ENCODE measurements at places on chromosomes 7 and 10.

GRCh38 chr10:30990971-30991646 is 40.6 kb downstream of the ZNF438 start:
- no peak for DNase-seq

DNA sequence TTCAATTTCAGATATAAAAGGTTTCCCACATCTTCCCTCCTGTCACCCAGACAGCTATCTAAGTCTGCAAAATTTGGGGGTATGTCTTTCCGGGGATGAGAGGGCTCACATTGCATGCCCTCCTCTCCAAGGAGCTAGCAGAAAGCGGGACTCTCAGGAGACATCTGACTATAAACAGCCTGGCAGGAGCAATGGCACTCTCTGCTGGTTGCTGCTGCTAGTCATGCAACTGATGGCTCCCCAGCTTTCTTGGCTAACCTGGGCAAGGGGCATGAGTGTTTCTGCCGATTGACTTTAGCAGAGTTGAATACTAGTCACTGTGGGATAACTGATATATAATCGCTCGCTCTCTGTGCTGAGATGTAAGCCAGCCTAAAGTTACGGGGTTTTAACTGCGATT is 12.0 kb downstream of the TBX20 start:
- DNase-seq, result no peak

- DNase-seq, result no peak
These were observed 86.4 kb upstream of the RNF148 start for GRCh38 chr7:122789156-122789555.

DNA sequence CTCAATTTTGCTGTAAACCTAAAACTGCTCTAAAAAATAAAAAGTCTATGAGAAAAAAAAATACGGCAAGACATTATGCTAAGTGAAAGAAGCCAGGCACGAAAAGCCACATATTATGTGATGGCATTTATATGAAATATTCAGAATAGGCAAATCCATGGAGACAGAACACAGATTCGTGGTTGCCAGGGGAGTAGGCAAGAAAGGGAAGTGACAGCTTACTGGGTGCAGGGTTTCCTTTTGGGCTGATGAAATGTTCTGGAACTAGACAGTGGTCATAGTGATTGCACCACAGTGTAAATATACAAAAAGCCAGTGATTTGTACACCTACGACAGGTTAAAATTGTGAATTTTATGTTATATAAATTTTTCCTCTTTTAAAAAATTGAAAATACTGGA is 41.3 kb upstream of the GLI3 start:
- no peak for DNase-seq

DNA sequence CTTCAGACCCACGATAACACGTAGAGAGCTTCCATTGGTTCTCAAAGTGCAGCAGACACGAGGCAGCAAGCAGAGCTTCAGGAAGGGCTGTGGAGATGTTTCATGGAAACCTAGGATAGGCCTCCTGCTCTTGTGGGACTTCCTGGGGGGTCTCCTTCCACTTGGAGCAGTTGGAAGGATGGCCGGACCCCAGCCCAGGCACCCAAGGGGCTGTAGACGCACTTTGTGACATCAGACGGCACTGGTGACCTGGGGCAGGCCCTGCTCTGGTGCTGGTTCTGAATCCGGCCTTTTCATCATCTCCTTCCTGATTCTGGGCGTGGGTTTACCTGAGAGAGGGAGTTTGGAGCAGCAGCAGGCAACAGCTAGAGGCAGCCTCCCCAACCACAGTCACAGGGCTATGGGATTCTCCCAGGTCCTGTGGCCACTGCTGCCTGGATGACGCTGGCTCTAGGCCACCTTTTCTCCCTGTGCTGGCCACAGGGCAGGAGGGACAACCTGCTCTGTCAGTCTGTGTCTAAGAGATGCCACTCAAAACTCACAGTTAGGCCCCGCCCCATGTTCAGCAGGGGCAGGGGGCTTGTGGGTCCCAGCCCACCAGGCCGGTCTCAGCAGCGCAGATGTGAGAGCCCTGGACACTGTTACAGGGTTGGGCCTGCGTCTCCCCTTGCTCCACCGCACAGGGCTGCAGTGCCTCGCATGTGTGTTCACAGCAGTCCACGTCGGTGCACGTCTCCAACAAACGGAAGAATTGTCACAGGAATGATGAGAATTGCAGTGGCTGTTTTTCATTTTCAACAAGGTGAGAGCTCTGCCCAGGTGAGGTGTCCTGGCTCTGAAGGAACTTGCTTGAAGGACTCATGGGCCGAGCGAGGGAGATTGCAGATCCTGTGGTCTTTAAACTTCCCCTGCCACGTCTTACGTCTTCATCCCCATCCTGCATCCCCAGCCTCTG is 569.3 kb downstream of the TCERG1L start:
- DNase-seq, result no peak

GRCh38 chr7:4707217-4707741 is 25.2 kb downstream of the FOXK1 start:
- no peak for DNase-seq

GRCh38 chr10:86646532-86646931 is 7.8 kb upstream of the OPN4 start:
- no peak for DNase-seq

DNA sequence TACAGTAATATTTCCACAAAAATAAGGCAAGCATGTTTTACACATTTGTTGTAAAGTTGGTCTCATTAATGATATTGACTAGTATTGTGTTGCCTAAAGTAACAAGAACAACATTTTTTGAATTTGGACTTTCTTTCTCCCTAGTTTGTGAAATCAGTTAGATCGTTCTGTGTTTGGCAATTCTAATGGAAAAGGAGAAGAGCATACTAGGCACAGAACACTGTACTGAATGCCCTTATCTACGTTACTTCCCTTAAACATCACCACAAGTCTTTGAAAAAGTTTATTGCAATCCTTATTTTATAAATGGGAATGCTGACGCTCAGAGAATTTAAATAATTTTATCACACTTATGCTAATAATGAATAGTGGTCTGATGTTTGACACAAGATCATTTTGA is 372.2 kb downstream of the EXOC4 start:
- DNase-seq, result no peak

GRCh38 chr7:136139417-136139816 is 162.3 kb upstream of the MTPN start:
- no peak for DNase-seq

- DNase-seq, result no peak
These were observed 7.4 kb downstream of the TAS2R41 start for GRCh38 chr7:143485094-143485493.

- no peak for DNase-seq
These were observed 71.2 kb upstream of the ARID5B start for GRCh38 chr10:61830072-61830845.

- no peak for DNase-seq
These were observed 22.2 kb upstream of the CCL24 start for GRCh38 chr7:75835688-75836285.

GRCh38 chr10:31822150-31822549 is 106.5 kb downstream of the ARHGAP12 start:
- no peak for DNase-seq

- DNase-seq, result no peak
These were observed 196.7 kb downstream of the SDK1 start for GRCh38 chr7:3497796-3498195.

DNA sequence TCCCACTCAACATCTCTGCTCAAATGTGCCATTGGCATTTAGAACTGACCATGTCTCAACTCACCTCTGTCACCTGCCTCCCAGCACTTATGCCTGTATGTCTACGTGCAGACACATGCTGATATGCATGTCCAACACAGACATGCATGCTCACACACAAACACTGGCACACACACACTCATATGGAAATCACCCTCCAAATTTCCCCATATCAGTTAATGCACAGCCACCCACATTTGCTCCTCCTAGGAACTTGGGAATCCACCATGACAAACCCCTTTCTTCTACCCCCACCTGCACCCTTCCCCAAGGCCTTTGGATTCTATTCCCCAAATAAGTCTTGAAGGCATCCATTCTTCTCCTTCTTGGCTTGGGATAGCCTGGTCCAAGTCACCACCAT is 4.4 kb downstream of the FAM170B start:
- DNase-seq, result no peak

GRCh38 chr7:122887198-122887597 is 938 bp upstream of the CADPS2 start:
- DNase-seq, result peak; percentile 91

- DNase-seq, result no peak
These were observed 63.5 kb downstream of the HIPK2 start for GRCh38 chr7:139714163-139714901.

DNA sequence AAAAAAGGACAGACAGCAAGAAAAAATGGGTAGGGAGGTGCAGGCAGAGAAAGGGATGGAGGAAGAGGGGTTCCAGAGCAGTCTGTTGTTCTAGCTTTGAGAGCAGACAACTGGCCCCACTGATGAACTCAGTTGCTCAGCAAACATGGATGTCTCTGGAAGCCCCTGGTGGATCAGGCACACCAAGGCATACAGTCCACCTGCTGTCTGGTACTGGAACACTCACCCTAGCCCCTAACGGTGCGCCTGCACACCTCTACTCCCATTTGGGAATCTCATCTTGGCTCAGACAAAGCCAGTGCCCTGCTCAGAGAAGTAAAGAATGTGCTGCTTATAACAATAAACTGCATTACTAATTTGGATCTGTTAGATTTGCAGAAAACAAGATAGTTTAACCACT is 7.7 kb downstream of the MACROH2A2 start:
- no peak for DNase-seq

DNA sequence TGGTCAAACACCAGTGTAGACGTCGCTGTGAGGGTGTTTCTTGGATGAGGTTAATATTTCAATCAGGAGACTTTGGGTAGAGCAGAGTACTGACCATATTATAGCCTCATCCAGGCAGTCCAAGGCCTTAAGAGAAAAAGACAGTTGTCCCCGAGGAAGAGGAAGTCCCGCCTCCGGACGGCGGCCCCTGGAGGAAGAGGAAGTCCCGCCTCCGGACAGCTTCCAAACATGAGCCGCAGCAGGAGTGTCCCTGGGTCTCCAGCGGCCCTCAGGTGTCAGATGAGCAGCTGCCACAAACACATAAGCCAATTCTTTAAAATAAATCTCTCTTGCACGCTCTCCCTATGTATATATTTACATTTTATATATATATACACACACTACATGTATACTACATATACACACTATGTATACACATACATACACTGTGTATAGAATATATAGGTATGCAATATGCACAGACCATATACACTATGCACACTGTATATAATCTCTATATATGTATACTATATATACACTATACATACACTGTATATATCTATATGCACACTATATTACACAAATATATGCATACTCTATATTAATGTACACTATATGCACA is 37.5 kb downstream of the PWWP2B start:
- DNase-seq, result no peak

DNA sequence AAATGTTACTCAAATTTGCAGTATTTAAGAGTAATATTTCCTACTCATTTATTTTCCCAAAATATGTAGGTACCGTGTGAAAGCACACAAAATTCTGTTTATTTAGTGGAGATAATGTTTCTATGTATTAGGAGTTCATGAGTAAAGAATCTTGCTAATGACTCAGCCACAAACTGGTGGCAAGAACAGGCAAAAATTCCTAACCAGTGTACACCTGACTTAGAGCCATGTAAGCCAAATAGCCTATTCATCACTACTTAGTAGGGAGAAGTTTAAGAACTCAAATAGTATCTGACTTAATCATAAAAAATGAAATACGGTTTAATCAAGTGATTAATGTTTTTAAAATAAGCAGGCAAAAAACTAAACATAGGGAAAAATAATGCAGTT is 169.0 kb downstream of the SRPK2 start:
- DNase-seq, result peak; percentile 74

DNA sequence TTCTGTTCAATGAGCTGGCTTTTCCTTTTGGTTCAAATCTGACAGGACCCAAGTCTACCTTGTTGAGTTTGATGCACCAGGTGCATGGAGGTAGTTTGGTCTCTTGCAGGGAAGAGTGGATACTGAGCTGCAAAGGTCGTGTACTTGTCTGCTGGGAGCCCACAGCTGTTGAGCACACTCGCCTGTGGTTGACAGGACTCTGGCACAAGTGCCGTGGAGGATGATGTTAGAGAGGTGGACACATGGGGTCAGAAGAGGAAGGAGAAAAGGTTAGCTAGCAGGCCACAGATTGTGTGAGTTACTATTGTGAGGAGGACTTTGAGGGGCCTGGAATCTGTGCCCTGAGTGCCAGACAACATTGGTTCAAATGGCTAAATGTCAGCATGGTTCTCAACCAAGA is 197.3 kb downstream of the CREB5 start:
- no peak for DNase-seq

DNA sequence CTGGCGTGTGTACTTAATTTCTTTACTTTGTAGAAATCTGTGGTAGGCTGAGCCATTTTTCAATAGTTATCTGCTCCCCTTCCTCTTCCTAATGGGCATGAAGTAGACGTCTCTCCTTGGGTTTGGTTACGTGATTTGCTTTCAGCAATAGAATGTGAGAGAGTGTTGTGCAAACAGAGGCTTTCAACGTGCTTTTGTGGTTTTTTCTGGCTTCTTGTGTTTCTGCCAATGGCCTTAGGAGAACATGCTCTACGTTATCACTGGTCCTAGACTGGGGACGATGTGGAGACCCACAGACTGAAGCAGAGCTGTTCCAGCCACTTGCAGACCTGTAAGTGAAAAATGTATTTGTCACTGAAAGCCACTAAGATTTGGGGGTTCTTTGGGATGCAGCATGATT is 107.2 kb upstream of the NPTX2 start:
- no peak for DNase-seq

DNA sequence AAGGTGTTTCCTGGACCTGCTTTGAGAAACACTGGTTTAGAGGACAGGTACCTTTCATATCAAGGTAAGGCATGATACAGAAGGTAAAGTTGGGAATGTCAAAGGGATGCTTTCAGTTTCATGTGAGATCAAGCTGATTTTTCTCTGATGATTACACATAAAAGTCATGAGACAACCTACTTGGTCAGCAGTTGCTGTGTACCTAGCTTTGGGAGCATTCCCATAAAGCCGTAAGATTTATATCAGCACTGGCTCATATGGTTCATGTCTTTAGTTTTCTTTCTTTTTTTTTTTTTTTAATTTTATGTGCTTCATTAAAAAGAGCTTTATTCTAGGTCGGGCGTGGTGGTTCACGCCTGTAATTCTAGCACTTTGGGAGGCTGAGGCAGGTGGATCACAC is 265.3 kb upstream of the LRGUK start:
- DNase-seq, result no peak

GRCh38 chr10:47325303-47326291 is 3.3 kb downstream of the GDF2 start:
- DNase-seq, result no peak

- no peak for DNase-seq
These were observed 63.0 kb downstream of the HOXA1 start for GRCh38 chr7:27032839-27033238.

DNA sequence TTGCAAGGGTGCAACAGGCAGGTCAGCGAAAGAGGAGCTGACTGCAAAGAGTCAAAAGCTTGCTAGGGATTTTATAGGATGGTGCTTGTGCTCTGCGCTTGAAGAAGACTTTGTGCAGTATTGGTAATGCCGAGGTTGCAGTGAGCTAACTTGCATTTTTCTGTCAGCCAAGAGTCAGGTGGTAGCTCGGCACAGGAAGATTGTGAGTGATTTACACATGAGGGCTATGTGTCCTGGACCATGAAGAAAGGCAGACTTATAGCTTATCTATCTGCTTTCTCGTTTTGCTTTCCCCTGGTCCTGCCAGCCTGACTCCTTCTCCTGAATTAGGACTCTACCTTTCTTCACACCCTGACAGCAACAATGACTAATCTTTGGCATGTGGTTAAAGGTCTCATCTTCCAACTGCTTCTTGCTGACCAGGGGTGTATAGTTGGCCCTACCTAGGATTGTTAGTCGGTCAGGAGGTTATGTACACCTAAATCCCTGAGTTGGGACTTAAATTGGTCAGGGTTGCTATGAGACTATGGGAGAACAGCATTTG is 4.1 kb upstream of the SYPL1 start:
- DNase-seq, result no peak
